ENCODE measurements at places on chromosomes 7 and 10.

DNA sequence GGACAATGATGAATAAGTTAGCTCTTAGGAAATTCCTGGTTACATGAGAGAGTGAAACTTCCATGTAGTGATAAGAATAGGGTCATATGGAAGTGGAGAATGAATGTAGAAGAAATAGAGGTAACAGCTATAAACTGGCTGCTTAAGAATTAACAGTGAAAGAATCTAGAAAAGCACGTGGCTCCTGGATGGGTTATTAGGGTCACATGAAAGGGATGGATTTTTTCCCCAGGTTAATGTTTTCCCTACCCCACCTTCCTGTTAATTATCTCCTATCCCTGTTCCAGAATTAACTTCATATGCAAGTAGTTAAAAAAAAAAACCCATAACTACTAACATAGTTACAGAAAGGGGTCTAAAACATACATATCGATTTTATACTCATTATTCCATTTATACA, 58.0 kb downstream of the ANKIB1 start:
- DNase-seq, result no peak

- peak; percentile 98 for DNase-seq
Measured at GRCh38 chr7:27133409-27134231, 3.1 kb upstream of the HOXA4 start.

- no peak for DNase-seq
Measured at GRCh38 chr10:94186722-94187121, 176.0 kb downstream of the NOC3L start.

- no peak for DNase-seq
Measured at GRCh38 chr10:20970708-20971107, 73.6 kb upstream of the NEBL start.

DNA sequence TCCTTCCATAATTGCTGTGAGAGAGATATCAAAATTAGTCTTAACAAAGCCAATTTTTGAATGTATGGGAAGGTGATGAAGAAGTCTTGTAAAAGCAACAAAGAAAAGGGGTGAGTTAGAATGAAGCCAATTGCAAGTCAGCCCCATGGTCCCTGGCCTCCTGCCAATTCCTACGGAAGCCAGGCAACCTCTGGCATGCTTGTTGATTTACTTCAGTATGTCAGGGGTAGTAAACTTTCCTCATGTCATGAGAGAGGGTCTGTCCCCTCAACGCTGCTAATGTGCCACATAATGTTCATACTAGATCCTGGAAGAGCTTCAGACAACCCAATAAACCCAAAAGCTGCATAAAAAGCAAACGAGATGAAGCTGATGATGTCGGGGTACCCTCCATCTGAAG, 159.1 kb upstream of the YAE1 start:
- no peak for DNase-seq

DNA sequence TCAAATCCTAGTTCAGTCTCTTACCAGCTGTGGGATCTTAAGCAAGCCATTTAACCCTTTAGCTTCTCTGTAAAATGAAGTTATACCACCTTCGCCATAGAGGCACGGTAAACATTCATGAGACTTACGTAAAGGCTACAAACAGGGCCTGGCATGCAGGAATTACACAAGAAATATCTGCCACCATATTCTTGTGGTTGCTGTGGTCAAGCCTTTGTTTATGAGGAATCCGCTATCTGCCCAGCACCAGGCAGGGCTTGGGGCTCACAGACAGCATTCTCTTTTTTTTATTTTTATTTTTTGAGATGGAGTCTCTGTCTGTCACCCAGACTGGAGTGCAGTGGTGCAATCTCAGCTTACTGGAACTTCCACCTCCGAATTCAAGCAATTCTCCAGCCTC, 9.9 kb downstream of the AIFM2 start:
- DNase-seq, result no peak

DNA sequence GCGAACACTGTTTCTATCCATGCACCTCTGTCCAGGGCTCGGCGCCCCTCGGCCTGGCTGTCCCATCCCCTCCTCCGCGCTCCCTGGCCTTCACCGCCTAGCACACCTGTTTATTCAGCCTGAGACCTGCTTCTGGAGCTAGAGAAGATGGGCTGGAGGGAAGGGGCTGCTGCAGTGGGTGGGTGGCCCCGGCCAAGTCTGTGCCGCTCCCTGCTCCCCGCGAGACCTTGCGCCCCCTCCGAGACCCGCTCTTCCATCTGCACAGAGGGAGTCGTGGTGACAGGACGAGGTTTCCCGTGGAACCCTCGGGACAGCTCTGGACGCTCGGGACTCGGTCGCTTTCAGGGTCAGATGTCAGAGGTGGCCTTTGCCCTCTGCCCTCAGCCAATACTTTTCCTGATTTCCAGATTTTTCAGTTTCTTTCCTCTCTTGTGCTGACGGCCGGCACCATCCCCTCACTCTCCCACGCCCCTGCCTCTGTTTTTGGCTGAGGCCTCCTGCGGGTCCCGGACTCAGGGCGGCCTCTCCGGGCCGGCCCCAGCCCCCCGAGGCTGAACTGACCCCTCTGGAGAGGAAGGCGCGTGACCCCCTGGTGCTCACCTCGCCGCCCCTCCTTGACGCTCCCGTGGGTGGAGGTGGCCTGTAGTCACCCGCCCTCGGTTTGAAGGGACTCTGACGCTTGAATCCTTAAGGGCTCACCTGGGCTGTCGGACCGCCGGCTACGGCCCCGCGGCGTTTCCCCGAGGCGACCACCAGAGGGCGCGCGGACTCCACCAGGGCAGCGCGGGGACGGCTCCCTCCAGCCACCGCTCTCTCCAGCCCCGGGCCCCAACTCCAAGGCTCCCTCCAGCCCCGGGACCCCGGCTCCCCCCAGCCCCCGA, 15.6 kb downstream of the SHH start:
- no peak for DNase-seq

GRCh38 chr10:119867317-119867716, 5.3 kb downstream of the MCMBP start:
- DNase-seq, result no peak

DNA sequence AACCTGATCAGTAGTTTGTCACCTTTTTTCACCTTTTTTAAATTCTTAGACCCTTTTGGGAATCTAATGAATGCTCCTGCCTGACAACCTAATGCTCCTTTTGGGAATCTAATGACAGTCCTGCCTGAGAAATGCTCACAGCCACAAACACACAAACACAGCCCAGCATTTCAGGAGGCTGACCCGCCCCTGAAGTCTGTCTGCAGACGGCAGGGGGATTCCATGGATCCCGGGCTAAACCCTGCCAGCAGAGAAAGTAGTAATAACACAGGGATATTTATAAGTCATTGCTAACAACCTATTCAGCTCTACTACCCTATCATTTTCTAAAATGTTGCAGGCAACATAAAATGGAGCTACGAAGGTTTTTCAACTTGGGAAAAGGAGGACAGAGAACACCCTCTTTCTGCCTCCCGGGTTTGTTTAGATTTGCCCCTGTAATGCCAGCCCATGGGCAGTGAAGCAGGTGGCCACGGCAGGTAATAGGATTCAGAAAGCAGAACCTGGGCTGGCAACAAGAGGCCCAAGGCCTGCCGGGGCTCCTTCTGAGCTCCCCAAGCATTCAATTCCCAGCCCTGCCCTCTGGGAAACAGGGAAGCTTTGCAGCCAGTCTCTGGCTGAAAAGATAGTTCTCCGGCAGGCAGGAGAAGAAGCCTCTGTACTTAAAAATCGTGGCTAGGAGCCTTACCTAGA, 65.2 kb downstream of the CREB3L2 start:
- DNase-seq, result no peak

DNA sequence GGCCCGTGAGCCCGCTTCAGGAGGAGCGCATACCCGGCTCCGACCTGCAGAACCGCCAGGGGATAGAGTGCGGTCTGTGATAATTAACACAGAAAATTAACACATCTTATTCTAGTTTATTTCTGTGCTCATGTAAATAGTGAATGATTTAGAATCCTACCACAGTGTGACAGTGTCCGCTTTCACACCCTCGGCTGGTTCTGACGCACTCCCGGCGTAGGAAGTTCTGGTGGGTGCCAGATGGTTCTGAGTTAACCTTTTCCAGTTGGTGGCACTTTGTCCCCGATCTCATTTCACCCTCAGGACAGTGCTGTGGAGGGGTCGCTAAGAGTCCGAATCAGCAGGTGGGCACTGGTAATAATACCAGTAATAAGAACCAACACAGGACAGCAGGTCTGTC, 28.3 kb upstream of the FXYD4 start:
- no peak for DNase-seq

DNA sequence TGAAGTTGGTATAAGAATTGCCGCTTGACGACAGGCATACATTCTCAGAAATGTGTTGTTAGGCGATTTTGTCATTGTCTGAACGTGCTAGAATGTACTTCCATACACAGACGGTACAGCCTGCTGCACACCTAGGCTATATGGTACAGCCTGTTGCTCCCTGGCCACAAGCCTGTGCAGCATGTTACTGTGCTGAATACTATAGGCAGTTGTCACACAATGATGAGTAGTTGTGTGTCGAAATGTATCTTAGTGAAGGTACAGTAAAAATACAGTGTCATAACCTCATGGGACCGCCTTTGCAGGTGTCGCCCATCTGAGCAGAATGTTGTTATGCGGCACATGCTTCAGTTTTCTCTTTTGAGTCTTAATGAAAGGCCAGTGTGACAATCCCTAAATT, 66.5 kb downstream of the SHH start:
- DNase-seq, result no peak

- no peak for DNase-seq
Measured at GRCh38 chr10:99593312-99593711, 26.9 kb downstream of the SLC25A28 start.

GRCh38 chr7:74006032-74006431, 21.9 kb upstream of the ELN start:
- no peak for DNase-seq

DNA sequence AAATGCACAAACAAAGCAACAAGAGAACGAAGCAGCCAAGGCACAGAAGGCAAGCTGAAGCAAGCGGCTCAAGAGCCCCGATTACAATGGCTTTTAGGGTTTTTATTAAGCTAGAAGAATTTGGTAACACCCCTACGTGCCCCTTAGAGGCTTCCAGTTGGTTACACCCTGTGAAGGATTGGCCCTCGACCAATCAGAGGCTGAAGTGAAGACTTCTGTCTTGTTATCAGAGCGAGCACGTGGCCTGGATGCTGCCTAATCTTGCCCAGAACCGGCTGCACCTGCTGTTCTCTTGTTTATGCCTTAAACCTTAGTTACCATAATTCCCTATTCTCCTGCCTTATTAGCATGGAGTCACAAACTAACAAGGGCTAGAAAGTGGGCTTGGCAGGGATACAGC, 21.4 kb downstream of the KCNK18 start:
- no peak for DNase-seq

DNA sequence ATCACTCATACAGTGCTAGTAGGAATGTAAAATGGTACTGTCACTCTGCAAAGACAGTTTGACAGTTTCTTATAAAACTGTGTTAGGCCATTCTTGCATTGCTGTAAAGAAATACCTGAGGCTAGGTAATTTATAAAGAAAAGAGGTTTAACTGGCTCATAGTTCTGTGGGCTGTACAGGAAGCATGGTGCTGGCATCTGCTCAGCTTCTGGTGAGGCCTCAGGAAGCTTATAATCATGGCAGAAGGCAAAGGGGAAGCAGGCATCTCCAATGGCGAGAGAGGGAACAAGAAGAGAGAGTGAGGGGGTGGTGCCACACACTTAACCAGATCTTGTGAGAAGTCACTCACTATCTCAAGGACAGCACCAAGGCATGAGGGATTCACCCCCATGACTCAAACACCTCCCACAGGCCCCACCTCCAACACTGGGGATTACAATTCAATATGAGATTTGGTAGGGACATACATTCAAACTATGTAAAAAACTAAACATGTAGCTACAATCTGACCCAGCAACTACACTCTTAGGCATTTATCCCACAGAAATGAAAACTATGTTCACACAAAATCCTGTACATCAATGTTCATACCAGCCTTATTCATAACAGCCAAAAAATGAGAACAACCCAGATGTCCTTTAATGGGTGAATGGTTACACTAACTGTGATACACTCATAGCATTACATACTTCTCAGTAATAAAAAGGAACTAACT, 5.0 kb downstream of the ALDH18A1 start:
- no peak for DNase-seq

- DNase-seq, result no peak
Measured at GRCh38 chr7:108376206-108376605, 80.0 kb downstream of the NRCAM start.

GRCh38 chr10:114831186-114831867, 9.7 kb downstream of the FHIP2A start:
- no peak for DNase-seq

DNA sequence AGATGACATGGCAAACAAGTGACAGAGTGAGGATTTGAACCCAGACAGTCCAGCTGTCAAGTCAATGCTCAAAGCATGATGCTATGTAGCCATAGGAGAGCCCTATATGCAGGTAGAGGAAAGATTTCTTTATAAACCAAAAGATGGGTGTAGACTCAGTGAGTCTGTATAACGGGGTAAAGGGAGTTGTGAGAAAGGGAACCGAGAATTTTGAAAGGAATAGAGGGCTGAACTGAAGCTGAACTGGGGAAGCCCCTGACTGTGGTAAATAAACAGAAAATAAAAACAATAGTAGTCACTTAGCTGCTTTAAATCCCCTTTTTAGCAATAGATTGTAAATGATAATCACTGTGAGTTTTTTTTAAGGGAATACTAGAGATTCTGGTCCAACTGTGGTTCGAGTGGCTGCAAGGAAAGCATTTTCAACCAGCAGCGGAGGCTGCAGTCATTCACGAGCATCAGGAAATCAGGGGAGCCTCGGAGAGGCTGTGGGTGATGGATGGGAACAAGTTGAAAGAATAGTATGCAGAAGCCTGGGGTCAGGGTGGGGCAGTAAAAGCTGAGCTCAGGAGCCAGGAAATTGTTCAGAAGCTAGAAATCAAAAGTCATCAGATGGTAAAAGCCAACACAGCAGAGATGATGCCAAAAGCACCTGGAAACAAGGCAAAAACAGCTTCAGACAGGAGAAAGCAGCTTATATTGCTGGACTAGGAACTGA, 393.5 kb downstream of the GFRA1 start:
- no peak for DNase-seq

- no peak for DNase-seq
Measured at GRCh38 chr7:102024769-102025391, 207.5 kb downstream of the CUX1 start.

DNA sequence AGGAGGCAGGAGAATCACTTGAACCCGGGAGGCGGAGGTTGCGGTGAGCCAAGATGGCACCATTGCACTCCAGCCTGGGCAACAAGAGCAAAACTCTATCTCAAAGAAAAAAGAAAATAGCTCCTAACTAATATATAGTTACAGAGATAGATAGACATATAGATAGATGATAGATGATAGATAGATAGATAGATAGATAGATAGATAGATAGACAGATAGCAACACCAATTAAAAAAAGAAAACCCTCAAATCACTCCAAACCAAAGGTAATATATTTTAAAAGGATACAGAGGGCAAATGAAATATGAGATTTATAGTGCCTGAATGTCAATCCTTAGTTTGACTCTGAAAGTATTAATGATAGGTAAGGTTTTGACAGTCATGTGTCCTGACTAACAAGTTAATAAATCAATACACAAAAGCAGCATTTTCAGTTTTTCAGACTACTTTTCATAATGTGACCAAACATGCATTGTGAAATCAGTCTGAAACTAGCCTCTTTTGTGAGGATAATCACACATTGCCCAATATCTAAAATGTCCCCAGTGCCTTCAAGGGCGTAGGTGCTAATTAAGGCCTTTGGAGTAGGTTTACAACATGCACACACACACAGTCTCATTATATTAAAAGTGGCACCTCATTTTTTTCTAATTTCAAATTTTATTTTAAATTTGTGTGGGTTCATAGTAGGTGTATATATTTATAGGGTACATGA, 61.2 kb downstream of the BPGM start:
- DNase-seq, result no peak
